Regular cardiac myocyte (primary cell): ENCODE measurements at places on chromosomes 1 and 21. TPM values are rescaled to one million over a fixed set of nuclear protein-coding genes. Genes with fewer than 3 reads are reported as not detected.

Gene ANGPTL1
- total RNA-seq: 4.6 and 23.1 TPM in 2 replicates

Gene ASCL5
- under 0.01 TPM in 1 of 2 replicates, not detected in the other for total RNA-seq

Gene CENPF
- 10.1 and 64.8 TPM in 2 replicates for total RNA-seq

Gene CTTNBP2NL
- total RNA-seq: 13.2 and 17.8 TPM in 2 replicates
